M059J (cell line): ENCODE measurements at places on chromosomes 2 and 18. TPM values are rescaled to one million over a fixed set of nuclear protein-coding genes. Genes with fewer than 3 reads are reported as not detected.

DNA sequence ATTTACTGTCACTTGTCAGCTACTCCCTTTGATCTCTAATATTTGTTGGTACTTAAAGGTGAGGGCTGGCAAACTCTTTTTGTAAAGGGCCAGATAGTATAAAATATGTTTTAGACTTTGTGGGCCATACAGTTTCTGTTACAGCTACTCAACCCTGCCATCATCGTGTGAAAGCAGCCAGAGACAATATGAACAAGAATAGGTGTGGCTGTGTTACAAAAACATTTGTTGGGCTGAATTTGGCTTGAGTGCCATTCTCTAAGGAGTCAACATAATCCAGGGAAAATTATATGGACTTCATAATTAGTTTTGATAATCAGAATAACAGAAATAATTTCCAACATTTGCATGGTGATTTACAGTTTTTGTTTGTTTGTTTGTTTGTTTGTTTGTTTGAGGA, 190.6 kb downstream of the LTBP1 start:
- no peak for DNase-seq

- DNase-seq: no peak
These were observed 5.7 kb downstream of the ERCC3 start for GRCh38 chr2:127288274-127288673.

DNA sequence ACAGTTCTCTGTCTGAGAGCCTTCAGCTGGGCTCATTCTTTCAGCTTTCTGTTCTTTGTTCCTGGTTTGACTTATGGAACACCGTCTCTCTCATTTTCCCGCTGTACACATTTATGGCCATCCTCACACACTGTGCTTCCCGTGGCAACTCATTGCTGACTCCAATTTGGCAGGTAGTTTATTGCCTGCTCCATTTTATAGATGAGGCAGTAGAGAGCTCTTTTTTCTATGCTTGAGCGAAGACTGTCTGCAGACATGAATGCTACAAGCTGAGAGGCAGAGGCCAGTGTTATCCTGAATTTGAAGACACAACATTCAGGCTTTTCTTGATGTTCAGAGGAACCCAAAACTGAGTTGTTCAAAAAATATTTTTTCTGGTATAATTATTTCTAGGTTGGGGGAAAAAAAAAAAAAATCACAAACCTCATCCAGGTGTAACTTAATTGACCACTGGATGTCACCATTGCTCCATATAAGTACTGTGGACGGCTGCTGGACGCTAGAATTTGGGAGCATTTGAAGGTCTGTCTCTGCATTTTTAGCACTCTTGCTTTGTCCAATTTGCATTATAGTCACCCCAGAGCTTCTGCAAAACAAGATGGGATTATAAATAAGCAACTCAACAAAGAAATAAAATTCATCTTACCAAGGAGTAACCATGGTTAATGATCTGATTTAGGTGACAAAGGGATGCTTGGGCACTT, 83.5 kb downstream of the HRH4 start:
- DNase-seq: peak; percentile 52

DNA sequence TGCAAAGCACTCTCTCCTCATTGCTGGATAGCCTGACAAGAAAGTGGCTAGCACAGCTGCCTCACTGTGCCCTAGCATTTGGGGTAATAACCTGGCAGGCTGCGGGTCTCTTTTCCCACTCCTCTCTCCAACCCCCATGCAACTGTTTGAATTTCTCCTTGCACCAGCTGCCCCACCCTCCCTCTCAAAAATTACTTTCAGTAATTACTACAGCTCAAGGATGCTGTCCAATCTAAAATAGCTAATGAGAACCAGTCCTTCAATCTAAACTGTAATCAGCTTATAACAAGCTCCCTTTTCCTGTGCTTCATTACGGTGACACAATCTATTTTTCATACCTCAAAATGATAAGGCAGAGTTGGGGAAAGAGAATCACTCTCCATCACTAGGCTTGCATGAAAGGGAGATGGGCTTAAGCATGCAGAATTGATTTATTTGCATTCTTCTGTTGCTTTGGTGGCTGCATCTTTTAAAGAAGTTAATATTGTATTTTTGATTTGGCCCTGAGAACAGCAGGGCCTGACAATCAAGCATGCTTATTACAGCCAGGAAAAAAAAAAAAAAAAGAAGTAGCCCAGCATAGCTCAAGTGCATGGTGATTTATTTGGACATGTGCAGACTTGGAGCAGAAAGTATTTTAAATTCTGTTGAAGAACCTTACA, 881.8 kb downstream of the SLC4A3 start:
- no peak for DNase-seq

DNA sequence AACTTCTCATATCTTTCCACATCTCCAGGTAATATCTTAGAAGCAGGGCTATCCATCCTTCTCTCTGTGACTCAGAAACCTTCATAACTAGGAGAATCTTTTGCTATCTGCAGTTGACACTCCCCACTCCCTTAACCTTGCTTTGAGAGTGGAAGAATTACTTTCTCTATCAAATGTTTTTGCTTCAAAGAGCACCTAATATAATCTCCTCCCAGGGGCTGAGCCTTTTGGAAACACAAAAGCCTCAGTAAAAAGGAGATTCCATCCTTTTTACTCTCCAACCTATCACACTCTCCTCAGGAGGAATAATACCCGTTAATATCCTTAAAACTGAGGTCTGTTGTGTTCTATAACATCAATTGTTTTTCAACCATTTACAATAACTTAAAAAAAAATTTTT, 94.9 kb upstream of the DNAJC10 start:
- DNase-seq: no peak

- peak; percentile 90 for DNase-seq
These were observed 6.0 kb downstream of the LHCGR start for GRCh38 chr2:48749291-48750127.

- peak; percentile 60 for DNase-seq
These were observed 14.5 kb upstream of the MAT2A start for GRCh38 chr2:85524336-85524908.

- no peak for DNase-seq
These were observed 17.3 kb downstream of the ZBTB7C start for GRCh38 chr18:48391868-48392267.

DNA sequence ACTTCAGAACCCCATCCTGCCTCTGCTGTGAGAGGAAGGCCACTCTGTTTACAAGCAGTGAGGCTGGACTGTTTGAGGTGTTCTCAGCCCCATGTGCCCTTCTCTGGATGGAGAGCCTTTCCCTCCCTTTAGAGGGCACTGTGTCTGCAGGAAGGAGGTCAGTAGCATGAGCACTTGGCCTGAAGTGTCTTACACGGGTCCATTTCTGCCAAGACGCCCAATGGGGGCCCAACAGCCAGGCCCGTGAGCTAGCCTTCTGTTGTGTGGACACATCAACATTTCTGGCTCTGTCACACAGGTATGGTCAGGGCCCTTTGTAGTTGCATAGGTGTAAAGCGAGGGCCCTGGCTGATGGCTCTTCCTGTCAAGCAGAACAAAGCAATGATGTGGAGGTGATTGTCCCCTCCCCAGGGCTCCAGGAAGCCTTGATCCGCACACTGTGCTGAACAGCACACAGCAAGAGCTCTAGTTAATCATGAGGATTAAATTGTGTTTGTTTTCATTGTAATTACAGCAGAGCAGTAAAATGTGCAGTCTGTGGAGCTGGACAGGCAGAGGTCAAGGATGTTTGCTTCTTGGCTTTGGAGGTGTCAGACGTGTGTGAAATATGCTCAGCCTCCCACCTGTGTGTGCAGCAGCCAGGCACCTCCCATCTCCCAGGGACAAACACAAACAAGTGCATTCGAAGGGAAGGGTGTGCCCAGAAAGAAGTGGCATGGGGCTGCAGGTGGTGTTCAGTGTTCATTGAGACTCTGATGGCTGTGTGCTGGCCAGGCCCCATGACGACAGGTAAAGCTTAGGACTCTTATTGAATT, 132.1 kb downstream of the SH3RF3 start:
- peak; percentile 37 for DNase-seq

- DNase-seq: peak; percentile 24
These were observed 52.5 kb downstream of the SATB2 start for GRCh38 chr2:199405241-199405640.

DNA sequence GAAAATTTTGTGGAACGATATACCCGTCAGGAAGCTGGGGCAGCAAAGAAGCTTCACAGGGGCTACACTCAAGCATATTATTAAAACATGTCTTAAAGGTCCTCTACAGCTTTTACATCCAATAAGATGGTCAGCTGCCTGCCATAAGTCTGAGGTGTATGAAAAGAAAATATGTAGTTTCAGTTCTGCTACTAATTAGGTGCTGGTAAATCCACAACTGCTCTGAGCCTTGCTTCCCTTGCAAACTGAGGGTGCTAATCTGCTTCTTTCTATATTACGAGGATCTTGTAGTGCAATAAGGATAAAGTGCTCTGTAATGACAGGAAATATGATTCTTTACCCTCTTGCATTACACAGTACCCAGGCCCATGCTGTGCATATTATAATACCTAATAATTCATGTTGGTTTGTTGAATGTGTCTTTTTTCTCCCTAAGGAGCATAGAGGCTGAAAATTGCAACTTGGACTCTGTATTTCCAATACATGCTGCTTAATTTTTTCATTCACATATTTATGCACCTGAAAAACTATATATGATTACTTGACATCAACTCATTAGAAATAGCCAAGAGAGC, 14.5 kb upstream of the SLC8A1 start:
- DNase-seq: no peak

DNA sequence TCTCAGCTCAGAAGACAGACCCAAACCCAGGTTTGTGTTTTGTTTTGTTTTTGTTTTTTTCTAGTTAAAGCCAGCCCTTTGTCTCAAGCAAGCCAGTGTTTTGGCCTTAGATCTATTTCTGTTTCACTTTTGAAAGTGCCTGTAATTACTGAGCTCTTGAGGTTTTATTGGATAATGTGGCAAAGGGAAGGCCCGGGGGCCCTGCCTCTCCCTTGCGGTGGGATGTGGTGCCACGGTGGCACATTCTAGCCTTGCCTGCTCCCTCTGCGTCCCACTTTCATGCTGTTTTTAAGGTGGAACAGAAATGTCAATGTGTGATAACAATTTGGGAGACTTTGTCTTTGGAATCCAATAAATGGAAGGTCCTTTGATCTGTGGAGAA, 2.5 kb downstream of the HPCAL1 start:
- peak; percentile 84 for DNase-seq

- DNase-seq: no peak
These were observed 17.6 kb downstream of the OSBPL6 start for GRCh38 chr2:178211943-178212342.

DNA sequence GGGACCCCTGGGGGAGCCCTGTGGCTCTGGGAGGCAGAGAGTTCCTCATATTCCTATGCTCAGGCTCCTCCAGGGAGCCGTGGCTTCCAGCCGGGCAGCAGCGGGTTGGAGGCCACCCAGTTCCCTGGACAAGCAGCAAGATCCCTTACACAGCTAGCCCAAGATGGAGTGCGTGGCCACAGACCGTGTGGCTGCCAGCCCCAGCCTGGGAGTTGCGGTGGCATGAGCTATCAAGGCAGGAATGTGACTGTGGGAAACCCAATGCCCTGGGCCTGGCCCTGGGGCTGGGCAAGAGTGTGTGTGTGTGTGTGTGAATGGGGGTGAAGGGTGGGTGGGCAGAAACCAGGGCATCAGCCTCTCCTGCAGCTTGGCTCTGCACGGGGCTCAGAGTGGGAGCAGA, 130.5 kb downstream of the DYSF start:
- peak; percentile 83 for DNase-seq

DNA sequence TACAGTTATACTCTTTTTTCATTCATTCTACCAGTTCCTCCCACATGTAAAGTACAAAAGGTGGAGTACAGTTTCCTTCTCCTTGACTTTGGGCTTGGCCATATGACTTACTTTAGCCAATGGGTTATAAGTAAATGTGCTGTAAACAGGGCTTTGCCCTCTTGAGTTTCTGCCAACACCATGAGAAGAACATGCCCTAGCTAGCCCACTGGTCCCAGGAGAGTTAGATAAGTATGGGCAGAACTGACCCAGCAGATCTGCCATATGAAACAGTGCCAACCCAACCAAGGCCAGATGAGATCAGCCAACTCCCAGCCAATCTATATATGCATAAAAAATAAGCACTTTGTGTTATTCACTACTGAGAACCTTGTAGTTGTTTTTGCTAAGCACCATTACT, 25.5 kb downstream of the ZC3H8 start:
- no peak for DNase-seq

DNA sequence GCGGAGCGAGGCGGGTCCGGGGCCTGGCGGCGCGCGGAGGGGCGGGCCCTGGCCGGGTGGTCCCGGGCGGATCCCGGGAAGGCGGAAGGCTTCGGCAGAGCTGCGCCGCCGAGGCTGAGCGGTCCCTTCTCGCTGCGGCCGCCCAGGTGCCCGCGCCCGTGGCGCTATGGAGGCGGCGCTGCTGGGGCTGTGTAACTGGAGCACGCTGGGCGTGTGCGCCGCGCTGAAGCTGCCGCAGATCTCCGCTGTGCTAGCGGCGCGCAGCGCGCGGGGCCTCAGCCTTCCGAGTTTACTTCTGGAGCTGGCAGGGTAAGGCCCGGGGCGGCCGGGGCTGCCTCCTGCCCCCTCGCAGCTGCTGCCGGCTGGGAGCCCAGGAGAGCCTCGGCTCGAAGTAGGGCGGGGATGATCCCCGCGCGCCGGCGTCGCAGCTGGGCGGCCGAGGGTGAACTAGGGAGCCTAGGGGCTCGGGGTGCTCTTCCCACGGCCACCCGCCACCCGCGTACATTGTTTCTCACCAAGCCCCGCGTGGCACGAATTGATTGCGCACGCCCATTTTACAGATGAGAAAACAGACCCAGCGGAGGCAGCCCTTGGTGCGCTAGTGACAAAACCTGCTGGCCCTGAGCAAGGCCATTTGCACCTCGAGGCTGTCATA, at the start of gene SLC66A3:
TSS of gene SLC66A3 (plus strand) at position 87 of the 655 bp plus-strand sequence. CDS start at position 167, 80 bp downstream.
- DNase-seq: peak; percentile 77

GRCh38 chr2:44902217-44903137, 39.0 kb upstream of the SIX3 start:
- peak; percentile 10 for DNase-seq

DNA sequence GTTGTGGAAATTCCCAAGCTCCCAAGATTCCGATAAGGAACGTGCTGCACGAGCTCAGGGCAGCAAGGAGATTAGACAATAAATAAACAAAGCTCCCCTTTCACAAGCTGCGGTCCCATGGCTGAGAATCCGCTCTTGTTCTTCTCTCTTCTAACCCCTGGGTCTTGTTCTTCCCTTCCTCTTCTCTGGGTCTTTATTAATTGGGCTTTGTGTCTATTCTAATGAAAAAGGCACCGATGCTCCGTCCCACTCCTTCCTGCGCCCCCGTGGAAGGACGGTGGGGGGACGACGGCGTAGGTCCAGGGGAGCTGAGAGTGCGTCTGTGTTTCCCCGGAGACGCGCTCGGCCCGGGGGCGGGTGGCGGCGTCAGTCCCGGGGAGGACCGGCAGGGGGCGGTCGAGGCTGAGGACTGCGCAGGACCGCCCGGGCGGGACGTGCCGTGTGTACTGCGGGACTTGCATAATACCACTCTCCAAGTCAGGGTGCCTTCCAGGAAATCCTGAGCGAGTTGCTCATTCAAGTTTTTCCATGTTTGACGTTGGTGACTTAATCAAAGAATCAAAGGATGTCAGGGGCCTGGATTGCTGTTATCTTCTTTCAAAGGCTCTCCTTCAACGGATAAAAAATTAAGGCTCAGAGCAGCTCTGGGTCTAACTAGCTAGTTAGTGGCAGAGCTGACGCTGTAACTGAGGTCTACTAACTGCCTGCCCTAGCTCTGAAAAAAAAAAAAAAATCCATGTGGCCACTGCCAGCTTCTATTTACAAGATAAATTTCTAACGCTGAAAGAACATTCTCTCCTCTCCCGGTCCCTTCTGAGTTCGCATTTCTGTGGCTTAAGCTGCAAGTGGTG, 321.4 kb downstream of the TGIF1 start:
- DNase-seq: peak; percentile 75

Gene ANKRD29
- 8.3 and 10.6 TPM in 2 replicates for total RNA-seq

Gene NGEF
- total RNA-seq: 3.5 and 7.8 TPM in 2 replicates

Gene PRSS56
- not detected in 2 replicates for total RNA-seq

Gene RAPH1
- total RNA-seq: 9.3 and 13.8 TPM in 2 replicates

Gene SIGLEC15
- total RNA-seq: 2.1 and 8.6 TPM in 2 replicates

Gene SETBP1
- 1.9 and 4.1 TPM in 2 replicates for total RNA-seq

Gene YWHAQ
- total RNA-seq: 580 and 670 TPM in 2 replicates

Gene ALPI
- total RNA-seq: not detected in 2 replicates
